ENCODE measurements at places on chromosomes 3 and 15.

GRCh38 chr3:72768006-72768441 is 80.2 kb downstream of the SHQ1 start:
- DNase-seq = no peak

DNA sequence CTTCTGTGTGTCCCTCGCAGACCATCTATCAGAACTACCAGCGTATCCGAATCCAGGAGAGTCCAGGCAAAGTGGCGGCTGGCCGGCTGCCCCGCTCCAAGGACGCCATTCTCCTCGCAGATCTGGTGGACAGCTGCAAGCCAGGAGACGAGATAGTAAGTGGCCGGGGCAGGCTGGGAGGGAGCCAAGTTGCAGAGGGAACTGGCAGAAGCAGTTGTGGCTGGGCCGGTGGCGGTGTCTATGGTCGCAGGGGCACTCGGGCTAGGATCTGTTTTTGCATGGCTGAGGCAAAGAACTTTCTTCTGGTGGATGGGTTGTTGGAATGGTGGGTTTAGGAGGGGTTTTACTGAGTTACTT is 10.1 kb downstream of the MCM2 start:
- no peak for DNase-seq

DNA sequence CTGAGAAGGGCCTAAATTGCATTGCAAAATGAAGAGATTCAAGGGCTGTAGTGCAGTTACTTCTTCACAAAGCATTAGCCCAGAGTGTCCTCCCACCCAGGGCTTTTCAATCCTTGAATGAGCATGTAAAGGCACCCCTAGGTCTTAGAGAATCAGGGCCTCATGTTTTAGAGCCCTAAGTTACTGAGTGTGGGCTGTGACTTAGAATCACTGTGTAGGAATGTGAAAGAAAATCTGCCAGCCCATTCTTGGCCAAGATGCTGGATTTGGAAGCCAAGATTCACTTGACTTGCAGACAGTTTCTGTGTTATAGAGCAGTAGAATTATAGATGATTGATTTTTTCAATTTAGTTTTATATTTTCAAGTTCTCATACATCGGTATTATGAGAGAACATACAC is 153.2 kb downstream of the MYRIP start:
- no peak for DNase-seq

DNA sequence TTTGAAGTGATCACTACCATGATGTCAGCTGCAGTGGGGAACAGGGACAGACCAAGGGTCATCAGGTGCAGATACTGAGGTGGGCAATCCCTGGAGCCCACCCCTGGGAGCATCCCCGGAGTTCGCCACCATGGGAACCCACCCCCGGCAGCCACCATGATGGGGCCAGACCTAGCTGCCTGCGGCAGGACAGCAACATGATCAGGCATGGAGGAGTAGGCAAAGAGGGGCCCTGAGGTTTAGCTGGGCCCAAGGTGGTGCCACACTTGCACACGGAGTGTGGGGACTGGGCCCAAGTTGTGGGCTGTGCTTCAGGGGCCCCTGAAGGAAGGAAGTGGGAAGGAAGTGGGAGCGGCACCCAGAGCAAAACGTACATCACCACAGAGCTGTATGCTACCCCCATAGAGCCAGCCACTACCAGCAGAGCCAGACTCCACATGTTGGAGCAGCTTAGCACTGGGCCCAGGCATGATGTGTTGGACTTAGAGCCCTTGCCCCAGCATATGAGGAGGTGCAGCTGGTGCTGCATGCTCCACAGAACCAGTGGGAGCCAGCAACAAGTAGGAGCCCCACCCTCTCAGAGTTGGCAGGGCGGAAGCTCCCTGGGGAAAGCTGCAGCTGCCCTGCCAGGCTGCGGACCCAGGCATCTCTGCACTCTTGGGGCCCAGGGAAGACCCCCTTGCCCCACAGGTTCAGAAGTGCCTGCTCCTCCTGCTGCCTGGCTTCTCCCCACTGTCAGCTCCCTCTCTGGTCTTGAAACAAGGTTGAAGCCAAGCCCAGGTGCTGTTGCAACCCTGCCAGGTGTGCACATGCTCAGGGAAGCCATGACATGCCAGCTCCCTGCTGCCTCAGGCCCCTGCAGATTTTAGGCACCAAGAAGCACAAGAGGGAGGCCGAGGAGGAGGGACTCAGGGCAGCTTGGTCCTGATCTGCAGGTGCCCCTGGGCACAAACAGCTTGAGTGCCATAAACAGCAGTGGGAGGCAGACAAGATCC is 515.3 kb downstream of the ZBBX start:
- no peak for DNase-seq

GRCh38 chr3:5787861-5788488 is 600.5 kb downstream of the EDEM1 start:
- no peak for DNase-seq

DNA sequence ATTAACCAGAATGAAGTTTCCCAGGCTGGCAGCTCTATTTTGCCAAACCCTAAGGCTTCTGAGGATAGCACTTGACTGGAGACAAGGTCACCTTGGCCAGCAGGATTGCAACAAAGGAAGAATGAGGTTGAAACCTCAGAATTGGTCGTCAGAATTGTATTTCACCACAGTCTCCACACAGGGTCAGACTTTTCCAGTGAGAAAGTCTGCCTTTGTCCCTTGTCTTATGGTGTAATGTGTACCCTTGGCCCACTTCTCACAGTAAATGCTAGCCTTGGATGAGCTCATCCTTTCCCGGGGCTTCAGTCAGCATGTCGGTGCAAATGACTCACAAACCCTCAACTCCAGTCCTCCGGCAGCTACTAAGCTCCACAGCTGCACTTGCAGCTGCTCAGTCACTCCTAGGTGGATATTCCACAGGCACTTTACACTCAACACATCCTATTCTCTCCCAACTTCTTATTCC is 19.7 kb downstream of the SSR3 start:
- DNase-seq = peak; percentile 65

DNA sequence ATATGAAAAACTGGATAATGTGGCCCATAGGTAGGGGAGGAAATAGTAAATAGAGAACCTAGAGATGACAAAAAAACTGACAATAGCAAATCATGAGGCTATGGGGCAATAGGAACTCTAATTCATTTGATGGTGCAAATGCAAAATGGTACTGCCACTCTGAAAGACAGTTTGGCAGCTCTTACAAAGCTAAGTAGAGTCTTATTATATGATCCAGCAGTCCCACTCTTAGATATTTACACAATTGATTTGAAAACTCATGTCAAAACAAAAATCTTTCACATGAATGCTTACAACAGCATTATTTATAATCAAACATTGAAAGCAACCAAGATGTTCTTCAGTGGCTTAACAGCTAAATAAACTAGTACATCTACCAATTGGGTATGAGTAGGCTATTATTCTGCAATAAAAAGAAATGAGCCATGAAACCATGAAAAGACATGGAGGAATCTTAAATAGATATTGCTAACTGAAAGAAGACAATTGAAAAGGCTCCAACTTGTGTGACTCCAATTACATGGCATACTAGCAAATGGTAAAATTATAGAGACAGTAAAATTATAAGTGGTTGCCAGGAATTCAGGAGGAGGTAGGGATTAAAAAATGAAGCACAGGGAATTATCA is 321.8 kb upstream of the STAC start:
- no peak for DNase-seq

- no peak for DNase-seq
Measured at GRCh38 chr3:55487381-55488241, 505 bp upstream of the WNT5A start.

GRCh38 chr3:129061888-129062834 is 1.6 kb downstream of the GP9 start:
- DNase-seq = no peak
